ENCODE measurements at places on chromosomes 7 and 10.

DNA sequence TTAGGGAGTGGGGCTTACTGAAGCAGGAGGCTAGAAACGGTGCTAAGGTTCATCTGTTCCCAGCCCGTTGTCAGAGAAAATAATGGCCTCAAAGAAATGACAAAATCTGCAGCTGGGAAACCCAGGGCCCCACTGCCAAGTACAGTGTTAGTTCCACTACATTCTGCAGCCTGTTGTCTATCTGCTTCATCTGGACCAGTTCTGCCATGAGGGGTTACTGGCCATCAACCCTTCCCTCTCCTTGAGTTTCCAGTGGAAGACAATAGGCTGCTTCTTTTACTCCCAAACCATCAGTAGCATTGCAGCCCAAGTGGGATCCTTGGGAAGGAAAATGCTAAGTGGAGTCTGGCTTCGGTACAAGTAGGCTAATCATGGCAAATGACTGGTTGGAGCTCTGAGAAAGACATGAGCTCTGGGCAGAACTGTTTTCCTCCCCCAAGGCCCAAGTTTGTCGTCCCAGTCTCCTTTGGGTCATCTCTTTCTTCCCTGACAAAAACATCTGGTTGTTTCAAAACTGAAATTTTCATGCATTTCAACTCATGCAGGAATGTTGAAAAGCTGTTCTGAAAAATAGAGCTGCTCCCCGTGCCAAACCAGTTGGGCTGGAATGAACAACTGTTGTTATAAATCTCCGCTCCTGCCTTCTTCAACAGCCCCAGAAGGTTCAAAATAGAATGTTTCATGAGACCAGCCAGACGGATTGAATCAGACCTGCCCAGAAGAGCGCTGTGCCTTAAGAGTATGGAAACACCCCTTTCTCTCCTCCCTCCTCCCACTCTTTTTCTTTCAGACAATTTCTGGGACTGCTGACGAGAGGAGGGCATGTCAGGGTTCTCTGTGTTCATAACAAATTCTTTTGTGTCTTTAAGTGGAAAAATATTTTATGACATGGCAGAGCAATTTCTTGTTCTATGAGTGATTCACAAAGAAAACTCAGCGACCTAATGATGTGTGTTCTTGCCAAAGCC, 116.6 kb downstream of the RAB18 start:
- no peak for DNase-seq

- DNase-seq, result no peak
These were observed 171.1 kb downstream of the FAM107B start for GRCh38 chr10:14603534-14604102.

DNA sequence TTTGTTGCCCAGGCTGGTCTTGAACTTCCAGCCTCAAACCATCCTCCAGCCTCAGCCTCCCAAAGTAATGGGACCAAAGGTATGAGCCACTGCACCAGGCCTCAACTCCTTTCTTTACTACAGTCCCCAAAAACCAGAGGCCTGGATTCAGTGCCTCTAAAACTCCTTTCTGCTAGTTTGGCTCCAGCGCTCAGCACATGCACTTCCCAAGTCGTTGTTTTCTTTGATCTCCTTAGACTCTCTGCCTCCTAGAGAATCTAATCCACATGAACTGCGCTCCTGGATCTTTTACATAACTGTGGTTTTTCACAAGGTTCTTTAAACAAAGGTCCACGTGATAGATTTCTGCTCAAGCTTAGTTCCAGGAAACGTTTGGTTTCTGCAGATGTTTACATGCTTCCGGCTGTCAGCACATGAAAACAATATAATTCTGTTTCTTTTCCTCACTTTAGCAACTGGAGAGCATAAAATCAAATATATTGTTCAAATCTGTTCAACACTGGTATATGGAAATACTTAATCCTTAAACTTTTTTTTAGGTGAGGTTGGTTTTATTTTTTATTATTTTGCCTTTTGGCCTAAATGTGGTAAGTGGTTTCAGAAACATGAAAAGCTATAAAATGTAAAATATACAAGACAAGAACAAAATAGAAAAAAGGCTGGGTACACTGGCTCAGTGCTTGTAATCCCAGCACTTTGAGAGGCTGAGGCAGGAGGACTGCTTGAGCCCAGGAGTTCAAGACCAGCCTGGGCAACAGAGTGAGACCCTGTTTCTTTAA, 270.5 kb upstream of the MKLN1 start:
- DNase-seq, result no peak

DNA sequence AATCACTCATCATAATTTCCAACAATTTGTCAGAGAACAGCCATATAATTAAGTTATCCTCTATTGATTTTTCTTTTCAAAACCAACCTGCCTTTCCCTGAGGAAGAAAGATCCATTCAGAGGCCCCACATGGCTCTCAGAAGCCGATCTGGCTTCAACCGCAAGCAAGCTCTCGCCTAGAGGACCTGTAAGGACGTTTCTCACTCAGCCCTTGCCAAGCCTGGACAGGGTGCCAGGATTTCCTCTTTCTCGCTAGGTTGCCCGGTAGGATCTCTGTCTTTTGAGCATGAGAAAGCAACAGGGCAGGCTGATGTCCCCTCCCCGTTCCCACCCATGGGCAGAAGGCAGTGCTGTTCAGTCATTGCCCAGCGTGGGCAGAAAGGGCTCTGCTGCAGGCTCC, 13.0 kb downstream of the AIFM2 start:
- no peak for DNase-seq

DNA sequence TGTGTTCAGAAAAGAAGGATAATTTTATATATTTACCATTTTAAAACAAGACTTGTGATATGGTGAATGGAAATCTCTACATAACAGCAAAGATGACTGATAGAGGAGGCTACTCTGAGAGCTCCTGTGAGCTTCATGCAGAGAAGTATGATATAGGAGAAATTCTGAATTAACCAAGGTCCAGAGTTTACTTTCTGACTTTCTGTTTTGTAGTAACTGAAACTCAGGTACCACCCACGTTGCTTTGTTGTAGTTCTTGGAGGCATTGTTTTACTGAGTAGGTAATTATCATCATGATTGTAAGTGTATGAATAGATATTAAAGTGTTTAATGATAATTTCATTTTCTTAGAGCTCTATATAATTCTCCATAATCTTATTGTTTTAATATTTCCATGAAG, 18.0 kb upstream of the SFR1 start:
- no peak for DNase-seq

DNA sequence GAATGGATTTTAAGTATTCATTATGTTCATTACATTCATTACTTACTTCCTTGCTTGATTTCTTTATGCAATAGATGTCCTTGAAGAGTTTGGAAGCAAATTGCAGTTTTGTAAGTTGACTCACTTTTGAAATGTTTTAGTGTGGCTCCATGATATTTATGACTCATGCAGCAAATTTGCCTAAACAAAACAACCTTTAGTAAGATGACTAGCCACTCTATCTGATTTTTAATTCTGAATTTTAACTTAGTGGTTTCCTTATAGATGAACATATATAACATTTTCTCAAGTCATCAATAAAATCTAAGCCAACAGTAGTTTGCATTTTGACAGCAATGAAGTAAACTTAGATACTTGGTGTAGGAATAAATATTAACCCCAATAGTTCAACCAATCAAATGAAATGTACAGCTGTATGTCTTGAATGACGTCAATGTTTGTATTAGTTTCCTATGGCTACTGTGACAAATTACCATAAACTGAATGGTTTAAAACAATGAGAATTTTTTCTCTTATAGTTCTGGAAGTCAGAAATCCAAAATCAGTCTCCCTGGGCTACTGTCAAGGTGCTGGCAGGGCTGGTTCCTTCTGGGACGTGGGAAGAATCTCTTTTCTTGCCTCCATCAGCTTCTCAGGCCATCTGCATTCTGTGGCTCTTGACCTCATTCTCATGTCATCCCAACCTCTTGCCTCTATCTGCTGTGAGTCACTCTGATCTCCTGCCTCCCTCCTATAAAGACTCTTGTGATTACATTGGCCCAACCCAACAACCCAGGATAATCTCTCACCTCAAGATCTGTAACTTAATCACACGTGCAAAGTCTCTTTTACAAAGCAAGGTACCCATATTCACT, 73.4 kb downstream of the AHR start:
- peak; percentile 94 for DNase-seq

- no peak for DNase-seq
These were observed 4.8 kb upstream of the GNAI1 start for GRCh38 chr7:80129785-80130184.

Data from kidney tubule cell (primary cell).